GM04503 (cell line): ENCODE measurements at places on chromosomes 11 and 22.

DNA sequence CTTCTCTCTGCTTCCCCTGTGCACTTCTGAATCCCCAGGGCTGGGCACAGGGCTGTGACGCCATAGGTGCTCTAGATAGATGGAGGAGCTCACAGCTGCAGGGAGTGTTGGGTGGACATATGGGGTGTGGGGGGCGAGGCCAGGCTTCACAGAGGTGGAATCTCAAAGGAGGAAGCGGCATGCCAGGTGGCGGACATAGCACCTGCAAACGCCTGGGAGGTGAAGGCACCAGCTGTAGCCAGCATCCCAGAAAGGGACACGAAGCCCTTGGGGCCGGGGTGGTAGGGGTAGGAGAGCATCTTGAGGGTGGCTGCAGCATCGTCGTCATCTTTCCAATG is 14.6 kb upstream of the KCNQ1OT1 start:
- DNase-seq: no peak

GRCh38 chr22:37633625-37634416 is 5.6 kb upstream of the SH3BP1 start:
- no peak for DNase-seq

DNA sequence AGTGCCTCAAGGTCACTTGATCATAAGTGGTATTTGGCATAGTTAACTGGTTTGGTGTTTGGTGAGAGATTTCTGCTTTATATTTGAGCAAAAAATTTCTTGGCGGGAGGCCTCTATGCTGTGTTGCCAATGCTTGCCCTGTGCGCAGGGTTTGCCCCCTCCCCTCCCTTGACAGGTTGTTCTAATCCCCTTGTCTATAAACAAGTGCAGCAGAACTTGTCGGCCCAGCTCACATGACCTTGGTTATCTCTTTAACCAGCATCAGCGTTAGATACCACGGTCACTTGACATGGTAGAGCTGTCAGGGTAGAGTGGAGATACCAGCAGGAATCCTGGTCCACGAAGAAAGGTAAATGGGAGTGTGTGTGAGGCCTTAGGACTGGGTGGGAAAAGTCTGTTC is 35.6 kb downstream of the MARK2 start:
- no peak for DNase-seq

GRCh38 chr11:68037411-68038225 is 1.2 kb upstream of the TCIRG1 start:
- no peak for DNase-seq

- DNase-seq: no peak
These were observed 19.6 kb downstream of the AMOTL1 start for GRCh38 chr11:94787801-94788200.

GRCh38 chr11:17811352-17811751 is 76.8 kb downstream of the KCNC1 start:
- no peak for DNase-seq

GRCh38 chr11:91902312-91902711 is 322.3 kb upstream of the FAT3 start:
- DNase-seq: no peak
